Karpas-422 (cell line): ENCODE measurements at places on chromosomes 11 and 22. TPM values are rescaled to one million over a fixed set of nuclear protein-coding genes. Genes with fewer than 3 reads are reported as not detected.
A peak's percentile ranks its signal among the peaks of the same experiment; 100 is the strongest.

DNA sequence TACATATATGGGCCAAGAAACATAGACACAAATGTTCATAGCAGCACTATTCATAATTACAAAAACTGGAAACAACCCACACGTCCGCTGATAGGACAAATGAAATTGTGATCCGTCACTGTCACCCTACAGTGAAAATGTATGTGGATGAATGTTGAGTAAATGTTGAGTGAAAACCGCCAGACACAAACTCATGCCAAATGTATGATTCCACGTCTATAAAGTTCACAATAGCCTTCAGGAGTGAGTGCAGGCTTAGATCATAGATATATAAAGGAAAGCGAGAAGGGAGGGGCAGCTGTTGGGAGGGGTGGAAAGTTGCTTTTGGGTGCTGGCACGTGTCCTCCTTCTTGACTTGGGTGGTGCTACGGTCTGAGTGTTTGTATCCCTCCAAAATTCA lies 33.6 kb downstream of the DBX1 start:
- no peaks in the 10 kb centered on the region for H3K27me3 ChIP-seq
- H3K27ac ChIP-seq = no peak overlapping the region
- H3K4me3 ChIP-seq = no peak overlapping the region
- no peaks in the 10 kb centered on the region for H3K4me1 ChIP-seq
- no peak for DNase-seq

- H3K4me1 ChIP-seq = peaks cover 5% of the 10 kb centered on the region
- H3K27ac ChIP-seq = no peak overlapping the region
- no peak for DNase-seq
Observed at GRCh38 chr22:19990609-19991394, 25.8 kb downstream of the ARVCF start.

DNA sequence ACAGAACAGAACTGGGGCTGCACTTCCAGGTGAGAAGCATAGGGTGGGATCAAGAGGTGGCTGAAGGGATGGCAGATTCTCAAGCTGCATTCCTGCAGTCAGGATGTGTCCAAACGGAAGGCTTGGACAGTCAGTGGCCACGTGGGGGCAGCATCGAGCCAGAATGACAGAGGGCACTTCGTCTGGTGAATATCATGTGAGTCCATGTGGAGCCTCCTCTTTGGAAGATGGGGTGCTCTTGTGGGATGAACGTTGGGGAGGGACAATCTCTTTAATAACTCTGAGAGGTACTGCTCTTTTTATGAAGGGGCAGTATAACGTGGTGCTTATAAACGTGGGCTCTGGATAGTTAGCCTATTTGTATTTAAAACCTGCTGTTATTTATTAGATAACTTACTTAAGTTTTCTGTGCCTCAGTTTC lies 154.9 kb upstream of the NAV2 start:
- peak; percentile 88 for DNase-seq
- no peaks in the 10 kb centered on the region for H3K36me3 ChIP-seq
- no peak overlapping the region for H3K27ac ChIP-seq
- H3K4me3 ChIP-seq = no peak overlapping the region

- no peak overlapping the region for H3K4me3 ChIP-seq
- H3K27me3 ChIP-seq = no peaks in the 10 kb centered on the region
- no peaks in the 10 kb centered on the region for H3K36me3 ChIP-seq
Observed at GRCh38 chr22:44952863-44953746, 56.7 kb downstream of the PHF21B start.

DNA sequence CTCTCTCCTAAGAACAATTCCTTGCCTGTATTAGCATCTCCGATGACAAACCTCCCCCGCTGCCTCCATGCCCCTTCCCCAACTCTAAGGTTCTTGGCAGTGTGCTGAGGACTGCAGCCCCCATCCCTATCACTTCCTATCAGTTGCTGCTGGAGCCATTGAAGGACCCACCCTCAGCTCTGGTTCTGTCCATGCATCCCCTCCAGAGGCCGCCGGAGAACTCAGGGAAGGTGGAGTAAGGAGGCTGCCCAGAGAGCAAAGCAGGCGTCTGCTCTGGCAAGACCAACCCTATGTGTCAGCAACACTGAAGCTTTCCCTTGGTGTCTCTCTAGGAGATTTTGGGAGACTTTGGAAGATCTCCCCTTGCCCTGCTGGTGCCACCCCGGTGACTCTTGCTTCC lies 1139.5 kb downstream of the TBC1D22A start:
- no peak overlapping the region for H3K27ac ChIP-seq
- H3K4me1 ChIP-seq = no peaks in the 10 kb centered on the region
- H3K27me3 ChIP-seq = no peaks in the 10 kb centered on the region
- DNase-seq = no peak

Gene PRODH
- not detected in 2 replicates for total RNA-seq
